Epithelial cell of esophagus (primary cell): ENCODE measurements at places on chromosomes 4 and X.
A peak's percentile ranks its signal among the peaks of the same experiment; 100 is the strongest.

DNA sequence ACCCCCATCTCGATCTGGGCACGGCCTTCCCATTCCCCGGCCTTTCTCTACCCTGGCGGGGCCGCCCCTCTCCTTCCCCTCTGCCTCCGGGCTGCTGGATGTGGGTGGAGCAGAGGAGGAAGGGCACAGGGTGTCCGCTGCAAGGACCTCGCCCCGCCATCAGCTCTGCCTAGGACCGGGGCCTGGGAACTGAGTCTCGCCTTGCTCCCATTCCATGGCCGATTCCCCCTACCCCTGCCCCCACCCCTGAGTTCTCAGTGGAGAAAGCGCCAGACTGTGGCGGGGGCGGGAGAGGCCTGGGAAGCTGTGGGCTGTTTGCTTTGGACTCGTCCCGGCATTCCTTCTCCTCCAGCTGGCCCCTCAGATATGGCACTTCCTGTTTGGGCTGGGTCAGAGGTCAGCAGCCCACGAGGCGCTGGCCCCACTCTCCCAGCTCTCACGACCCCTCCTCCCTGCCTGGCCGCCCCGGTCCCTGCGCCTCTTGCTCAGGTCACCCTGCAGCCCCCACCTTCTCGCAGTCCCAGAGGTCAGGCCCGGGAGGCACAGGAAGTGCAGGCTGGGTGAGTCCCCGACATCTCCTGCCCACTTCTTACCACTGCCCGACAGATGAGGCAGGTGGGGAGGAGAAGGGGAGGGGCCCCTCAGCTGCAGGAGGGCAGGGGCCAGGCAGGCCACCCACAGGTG lies 6.4 kb upstream of the BGN start:
- DNase-seq = no peak

GRCh38 chrX:131317326-131317725 lies 28.2 kb upstream of the IGSF1 start:
- DNase-seq = no peak

GRCh38 chrX:69616457-69617203 lies 717 bp downstream of the EDA start:
- DNase-seq = peak; percentile 0

DNA sequence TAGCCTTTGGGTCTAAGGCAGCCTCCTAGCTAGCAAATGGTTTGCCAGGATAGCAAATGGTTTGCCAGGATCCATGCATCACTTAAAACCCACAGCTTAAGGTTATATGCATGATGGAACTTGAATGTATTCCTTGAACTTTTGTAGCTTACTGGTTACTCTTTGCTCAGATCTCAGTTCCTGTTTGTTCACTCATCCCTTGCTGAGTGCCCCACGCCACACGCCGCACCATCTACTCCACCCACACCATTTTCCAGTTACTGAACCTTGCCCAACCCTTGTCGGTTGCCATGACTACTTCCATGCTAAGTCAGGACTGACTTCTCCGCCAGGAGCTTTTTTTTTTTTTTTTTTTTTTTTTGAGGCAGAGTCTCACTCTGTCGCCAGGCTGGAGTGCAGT lies 29.5 kb upstream of the XIAP start:
- DNase-seq = peak; percentile 94

DNA sequence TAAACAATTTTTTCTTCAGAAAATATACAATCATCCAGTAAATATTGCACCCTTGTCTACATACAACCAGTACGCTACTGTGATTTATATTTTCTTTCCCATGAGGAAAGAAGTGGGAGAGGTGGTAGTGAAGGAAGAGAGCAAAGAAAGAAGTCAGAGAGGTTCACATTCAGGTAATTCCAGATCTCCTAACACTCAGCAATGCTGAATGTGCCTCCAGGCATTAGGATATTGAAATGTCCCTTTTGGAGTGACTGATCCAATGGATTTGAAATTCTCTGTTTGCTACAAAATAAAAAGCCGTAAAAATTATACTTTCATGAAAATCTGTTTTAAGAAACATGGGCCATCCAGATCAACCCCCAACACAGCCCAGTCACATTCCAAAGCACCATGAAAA lies 211.9 kb upstream of the NR3C2 start:
- DNase-seq = peak; percentile 20

DNA sequence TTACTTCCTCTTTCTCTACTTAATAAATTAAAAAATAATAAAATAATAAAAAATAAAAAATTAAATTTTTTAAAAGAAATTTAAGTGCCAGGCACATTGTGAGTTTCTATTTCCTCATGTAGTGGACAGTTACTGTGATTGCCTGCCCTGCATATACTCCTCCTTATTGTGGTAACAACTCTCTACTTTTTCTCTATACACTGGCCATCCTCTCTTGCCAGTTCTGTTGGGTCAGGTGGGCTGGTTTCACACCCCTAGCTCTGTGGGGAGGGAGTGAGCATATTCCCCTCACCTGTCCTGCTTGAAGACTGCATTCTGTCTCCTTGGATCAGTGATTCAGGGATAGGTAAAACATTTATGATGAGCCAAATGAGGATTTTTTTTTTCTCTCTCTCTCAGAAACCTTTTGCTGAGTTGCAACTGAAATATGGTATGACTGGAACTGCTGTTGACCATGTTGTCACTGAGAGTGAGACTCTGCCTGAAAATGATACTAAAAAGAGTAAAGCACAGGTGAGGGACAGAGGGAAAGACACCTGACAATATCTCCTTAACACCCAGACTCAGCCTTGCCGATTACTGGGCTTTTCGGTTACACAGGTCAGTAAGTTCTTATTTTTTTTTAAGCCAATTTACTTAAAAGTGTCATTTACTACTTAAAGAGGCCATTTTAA lies 37.2 kb downstream of the CXXC4 start:
- DNase-seq = no peak

DNA sequence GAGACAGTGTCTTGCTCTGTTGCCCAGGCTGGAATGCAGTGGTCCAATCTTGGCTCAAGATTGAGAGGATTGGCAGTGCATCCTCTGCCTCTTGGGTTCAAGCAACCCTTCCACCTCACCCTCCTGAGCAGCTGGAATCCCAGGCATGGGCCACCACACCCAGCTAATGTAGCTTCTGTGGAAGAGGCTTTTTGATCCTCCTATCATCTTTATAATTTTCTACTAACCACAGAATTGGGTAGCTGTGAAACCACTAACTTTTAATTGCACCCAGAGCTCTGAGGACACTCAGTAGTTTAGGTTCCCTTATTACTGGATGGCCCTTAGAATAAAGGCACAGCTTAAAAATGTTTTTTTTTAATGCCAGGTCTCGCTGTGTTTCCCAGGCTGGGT lies 8.9 kb upstream of the AGA start:
- no peak for DNase-seq

DNA sequence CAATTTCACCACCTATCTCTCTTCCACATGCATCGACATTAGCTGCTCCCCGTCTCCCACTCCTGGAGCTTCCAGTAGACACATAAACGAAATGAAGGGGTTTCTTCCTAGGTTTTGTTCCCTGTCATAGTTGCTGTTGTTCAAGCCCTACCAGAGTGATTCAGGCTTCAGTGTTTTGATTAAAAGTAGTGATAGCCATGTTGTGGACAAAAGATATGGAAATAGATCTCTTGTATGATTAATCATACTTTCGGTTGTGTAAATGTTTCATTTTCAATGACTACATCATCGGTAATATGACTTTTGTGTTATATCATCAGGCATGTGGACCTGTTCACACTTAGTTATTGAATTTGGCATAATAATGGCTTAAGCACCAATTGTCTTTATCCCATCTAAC lies 96.5 kb upstream of the KLF3 start:
- peak; percentile 81 for DNase-seq

- DNase-seq = no peak
Observed at GRCh38 chrX:131802836-131803626, 220.1 kb upstream of the STK26 start.

- DNase-seq = peak; percentile 19
Observed at GRCh38 chr4:69936566-69936965, 5.7 kb downstream of the CSN1S1 start.

GRCh38 chrX:47849778-47850177 lies 13.1 kb downstream of the ZNF81 start:
- no peak for DNase-seq

GRCh38 chr4:182416067-182416466 lies 172.9 kb downstream of the TENM3 start:
- no peak for DNase-seq

DNA sequence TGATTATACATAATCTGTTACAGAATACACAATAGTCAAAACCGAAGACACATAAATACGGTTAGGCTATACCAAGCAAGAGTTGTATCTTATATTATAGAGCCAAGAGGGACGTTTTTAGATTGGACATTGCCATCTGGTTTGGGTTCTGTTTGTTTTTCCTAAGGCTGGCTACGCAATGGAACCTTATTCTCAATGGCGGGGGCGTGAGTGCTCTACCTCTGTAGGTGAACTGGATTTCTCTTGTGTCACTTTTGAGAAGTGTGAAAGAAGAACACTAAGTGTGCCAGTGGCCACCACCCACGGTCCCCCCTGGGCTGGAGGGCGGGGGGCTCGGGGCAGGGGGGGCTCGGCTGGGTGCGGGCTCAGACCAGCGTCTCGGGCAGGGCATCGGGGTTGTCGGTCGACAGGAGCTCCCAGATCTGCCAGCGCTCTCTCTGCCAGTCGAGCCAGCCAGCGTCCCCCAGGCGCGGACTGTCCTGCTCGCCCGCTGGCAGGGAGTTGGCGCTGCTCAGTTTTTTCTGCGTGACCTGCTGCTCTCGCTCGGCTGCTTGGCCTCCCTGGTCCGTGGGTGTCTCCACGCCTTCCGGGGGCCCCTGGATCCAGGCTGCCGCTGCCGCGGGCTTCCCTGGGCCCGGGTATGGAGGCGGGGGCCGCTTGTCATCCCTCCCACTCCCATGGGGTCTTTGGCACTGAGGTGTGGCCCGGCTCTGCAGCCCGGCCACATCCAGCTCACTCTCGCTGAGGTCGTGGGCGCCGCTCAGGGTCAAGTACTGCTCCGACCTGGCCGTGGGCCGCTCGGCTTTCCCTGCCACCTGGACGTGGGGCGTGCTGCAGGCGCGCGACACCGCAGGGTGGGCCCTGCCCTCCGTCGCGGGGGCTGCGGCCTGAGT lies 27.6 kb downstream of the HCCS start:
- DNase-seq = no peak

- no peak for DNase-seq
Observed at GRCh38 chrX:16304751-16305150, 137.5 kb downstream of the MAGEB17 start.

GRCh38 chrX:134679221-134679620 lies 20.9 kb upstream of the PLAC1 start:
- DNase-seq = no peak

- DNase-seq = peak; percentile 89
Observed at GRCh38 chr4:77579406-77580076, 26.1 kb upstream of the CXCL13 start.
